ENCODE measurements at places on chromosomes 3 and 15. TPM values are rescaled to one million over a fixed set of nuclear protein-coding genes. Genes with fewer than 3 reads are reported as not detected.

DNA sequence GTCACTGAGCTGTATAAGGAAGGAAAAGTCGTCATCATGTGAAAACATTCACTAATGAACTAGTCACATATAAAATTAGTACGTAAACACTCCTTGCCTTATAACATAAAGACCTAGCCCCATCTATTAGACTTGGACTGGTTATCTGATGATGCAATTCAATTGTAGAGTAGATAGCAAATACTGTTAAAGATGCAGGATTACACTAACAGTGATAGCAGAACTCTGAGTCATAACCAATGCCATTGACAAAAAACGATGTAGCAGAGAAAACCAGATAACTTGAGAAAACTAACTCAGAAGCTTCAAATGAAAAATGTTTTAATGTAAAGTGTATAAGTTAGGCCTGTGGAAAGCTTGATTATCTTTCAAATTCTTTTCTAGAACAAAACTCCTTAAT lies 132.2 kb downstream of the WDR72 start:
- DNase-seq = no peak
- H3K27ac ChIP-seq = no peak overlapping the region
- no peaks in the 10 kb centered on the region for H3K4me1 ChIP-seq
- no peak overlapping the region for H3K4me3 ChIP-seq
- H3K27me3 ChIP-seq = no peaks in the 10 kb centered on the region

DNA sequence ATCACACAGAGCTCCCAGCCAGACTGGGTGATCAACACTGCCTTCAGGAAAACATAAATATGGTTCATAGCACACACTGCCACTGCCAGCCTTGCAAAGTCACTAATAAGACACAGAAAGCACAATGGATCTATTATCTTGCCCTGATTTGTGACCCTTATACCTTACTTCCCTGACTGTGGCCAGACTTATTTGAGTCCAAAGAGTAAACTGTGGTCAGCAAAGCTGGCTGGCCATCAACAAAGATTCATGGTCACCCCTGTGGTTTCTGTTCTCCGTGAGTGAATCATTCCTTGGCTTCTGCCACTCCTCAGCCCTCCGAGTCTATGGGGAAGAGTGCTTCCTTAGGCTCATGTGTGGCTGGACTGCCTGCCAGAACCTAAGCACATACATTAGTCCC lies 437.7 kb downstream of the RAP2B start:
- DNase-seq = no peak
- H3K27me3 ChIP-seq = no peaks in the 10 kb centered on the region
- no peaks in the 10 kb centered on the region for H3K36me3 ChIP-seq
- peaks cover 6% of the 10 kb centered on the region for H3K4me1 ChIP-seq

- no peak overlapping the region for H3K27ac ChIP-seq
- peaks cover 48% of the 10 kb centered on the region for H3K27me3 ChIP-seq
- peaks cover 22% of the 10 kb centered on the region for H3K4me1 ChIP-seq
- peaks cover 29% of the 10 kb centered on the region for H3K36me3 ChIP-seq
- H3K4me3 ChIP-seq = no peak overlapping the region
Measured at GRCh38 chr3:46221938-46222337, 13.8 kb upstream of the CCR1 start.

The FANCI gene
- total RNA-seq = 196 TPM

DNA sequence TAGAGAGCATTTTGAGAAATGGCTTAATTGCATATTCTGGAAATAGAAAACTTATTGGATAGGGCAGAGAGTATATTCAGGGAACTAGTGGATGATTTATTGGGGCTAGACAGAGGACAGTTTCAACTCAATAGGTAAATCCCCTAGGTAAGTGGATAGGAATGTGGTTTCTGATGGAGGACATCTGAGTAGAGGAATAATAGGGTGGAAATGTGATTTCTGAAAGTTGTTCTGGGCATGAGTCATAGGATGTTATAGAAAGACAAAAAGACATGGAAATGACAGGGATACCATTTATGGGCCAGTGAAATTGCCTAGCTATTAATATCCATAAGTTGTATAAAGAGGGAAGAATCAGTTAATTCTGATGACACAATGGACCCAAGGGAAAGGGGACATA lies 563.3 kb upstream of the GOLIM4 start:
- no peak overlapping the region for H3K4me3 ChIP-seq
- no peaks in the 10 kb centered on the region for H3K4me1 ChIP-seq
- H3K36me3 ChIP-seq = no peaks in the 10 kb centered on the region
- DNase-seq = no peak

All from activated CD4-positive, alpha-beta memory T cell treated with anti-CD3 and anti-CD28 coated beads, Interleukin-2, amount 10 ng/mL, durations not matched to agents 7 days and 5 days (primary cell).